ENCODE measurements at places on chromosomes 5 and 9.
A peak's percentile ranks its signal among the peaks of the same experiment; 100 is the strongest.

GRCh38 chr5:15065091-15065490 lies 193.5 kb upstream of the ANKH start:
- DNase-seq, result no peak

- no peak for DNase-seq
These were observed 226.9 kb downstream of the ARRDC3 start for GRCh38 chr5:91156242-91156641.

DNA sequence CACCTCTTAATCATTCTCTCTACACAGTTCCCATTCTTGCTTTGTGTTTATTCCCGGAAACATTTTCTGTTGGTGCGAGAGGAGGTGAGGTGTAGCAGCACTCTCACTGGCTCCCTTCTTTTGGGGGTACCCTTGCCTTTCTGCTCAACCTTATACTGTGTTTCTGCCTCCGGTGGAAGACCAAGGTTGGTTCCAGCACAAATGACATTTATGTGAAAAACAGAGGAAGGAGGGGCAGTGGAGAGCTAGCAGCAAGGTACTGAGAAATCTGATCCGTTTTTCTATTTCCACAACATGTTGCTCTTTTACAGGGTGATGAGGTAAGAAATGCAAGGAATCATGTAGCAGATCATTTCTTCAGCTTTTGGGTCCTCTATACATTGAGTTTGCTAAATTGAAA lies 648.0 kb upstream of the DMAC1 start:
- no peak for DNase-seq

DNA sequence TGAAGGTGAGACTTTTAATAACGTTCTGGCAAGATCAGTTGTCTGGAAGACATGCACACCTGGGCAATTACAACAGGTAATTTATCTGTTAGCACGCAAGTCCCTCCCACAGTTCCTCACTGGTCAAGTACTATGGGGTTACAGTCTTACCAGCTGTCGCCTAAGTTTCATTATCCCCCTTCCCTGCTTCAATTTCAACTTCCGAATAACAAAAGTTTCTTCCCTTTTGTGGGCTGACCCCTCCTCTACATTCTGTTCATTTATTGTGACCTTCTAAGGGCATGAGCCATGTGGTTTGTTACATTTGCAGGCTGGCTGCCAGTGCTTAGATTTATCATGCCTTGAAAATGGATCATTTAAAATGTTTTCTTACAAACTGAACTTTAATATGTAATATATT lies 16.5 kb downstream of the GAPT start:
- DNase-seq, result no peak

GRCh38 chr9:75010570-75010969 lies 17.5 kb downstream of the CARNMT1 start:
- DNase-seq, result no peak

DNA sequence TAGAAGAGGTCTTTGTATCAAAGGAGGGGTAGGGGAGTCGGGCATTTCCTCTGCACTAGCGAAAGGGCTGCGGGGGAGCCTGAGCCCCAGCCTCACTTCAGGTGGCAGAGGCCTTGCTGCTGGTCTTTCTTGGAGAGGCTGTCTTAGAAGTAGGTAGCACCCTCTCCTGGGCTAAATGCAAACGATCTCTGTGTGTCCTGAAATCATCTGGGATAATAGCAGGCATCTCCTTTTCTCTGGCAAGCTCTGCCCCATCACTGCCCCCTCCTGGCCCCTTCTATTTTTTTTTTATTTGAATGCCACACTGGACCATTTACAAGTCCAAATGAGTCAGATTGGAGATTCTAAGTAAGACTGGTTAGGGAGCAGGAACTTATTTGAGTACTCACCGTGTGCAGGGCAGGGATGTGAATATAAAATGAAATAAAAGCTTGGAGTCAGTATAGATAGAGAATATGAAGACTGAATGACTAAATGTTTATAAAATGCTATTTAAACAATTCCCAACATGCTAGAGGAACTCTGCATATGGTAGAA lies 137.1 kb downstream of the FGF1 start:
- peak; percentile 99 for DNase-seq

DNA sequence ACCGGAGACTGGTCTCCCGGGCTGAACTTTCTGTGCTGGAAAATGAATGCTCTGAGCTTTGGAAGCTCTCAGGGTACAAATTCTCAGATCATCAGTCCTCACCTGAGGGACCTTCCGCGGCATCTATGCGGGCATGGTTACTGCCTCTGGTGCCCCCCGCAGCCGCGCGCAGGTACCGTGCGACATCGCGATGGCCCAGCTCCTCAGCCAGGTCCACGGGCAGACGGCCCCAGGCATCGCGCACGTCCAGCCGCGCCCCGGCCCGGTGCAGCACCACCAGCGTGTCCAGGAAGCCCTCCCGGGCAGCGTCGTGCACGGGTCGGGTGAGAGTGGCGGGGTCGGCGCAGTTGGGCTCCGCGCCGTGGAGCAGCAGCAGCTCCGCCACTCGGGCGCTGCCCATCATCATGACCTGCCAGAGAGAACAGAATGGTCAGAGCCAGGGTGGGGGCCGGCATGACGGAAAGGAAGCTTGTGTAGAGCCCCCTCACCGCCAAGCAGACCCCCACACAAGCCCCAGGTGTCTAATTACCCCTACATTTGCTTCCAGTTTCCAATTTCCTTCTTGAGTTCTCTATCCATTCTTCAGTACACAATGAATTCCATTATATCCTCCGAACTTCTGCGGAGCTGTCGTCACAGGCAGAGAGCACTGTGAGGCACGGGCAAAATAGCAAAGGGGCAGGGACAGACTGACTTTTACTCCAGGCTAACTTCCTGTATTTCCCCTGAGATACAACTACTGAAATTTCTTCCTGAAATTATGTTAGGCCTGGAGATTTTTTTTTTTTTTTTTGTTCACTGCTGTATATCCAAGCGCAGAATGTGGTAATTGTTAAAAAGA lies 23.2 kb downstream of the CDKN2A start:
- DNase-seq, result no peak

DNA sequence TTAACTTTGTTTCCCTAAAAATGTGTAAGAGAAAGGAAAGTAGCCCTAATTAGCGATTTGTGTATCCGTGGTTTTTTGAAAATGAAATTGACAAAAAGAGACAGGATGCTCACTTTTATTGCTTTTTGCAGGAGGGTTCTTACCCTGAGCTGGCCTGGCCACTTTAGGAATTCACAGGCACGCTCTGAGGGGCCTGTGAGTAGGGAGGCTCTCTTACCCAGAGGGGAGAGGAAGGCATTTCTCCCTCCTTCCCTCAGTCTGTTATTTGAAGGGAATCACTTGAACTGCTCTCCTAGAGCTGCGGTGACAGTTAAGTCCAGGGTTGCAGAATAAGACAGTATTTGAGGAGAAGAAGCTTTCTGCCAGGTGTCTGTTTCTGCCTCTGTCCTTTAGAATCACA lies 16.7 kb downstream of the PIK3R1 start:
- no peak for DNase-seq

- DNase-seq, result no peak
These were observed 60.5 kb upstream of the C5orf46 start for GRCh38 chr5:147966829-147967228.

DNA sequence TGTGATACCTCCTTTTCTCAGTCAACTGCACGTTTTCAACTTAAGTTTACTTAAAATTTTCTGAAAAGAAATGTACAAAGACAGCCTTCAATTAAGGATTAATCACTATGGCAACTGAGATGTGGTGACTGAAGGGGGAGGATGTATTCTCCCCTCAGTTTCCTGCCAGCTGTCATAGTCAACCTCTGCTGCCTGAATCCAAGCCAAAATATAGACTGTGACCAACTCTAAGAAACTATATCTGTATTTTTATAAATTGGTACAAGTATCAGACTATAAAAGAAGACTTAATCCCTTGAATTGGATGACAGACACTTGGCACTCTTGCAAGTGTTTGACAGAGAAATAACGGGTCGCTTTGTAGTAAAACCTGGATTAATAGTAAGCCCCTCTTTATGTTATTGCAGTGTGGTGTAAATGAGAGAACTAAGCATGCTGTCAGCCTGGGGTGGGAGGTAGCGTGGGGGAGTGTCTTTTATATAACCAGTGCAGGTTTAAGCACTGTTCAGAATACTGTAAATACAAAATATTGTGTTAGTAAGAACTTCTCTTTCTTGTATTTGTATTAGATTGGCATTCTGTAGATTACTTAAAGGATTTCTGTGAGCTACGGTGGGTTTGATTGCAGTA lies 106.4 kb downstream of the ERCC6L2 start:
- no peak for DNase-seq

DNA sequence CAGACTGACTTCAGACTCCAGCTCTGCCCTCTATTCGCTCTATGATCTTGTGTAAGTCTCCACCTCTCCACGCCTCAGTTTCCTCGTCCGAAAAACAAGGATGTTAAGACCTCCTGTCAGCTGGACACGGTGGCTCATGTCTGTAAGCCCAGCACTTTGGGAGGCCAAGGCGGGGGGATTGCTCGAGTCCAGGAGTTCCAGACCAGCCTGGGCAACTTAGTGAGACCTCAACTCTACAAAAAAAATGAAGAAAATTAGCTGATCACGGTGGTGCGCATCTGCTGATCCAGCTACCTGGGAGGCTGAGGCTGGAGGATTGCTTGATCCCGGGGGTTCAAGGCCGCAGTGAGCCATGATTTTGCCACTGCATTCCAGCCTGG lies 36.6 kb upstream of the GABRP start:
- no peak for DNase-seq

- DNase-seq, result no peak
These were observed 6.2 kb downstream of the KCNV2 start for GRCh38 chr9:2723376-2724065.

DNA sequence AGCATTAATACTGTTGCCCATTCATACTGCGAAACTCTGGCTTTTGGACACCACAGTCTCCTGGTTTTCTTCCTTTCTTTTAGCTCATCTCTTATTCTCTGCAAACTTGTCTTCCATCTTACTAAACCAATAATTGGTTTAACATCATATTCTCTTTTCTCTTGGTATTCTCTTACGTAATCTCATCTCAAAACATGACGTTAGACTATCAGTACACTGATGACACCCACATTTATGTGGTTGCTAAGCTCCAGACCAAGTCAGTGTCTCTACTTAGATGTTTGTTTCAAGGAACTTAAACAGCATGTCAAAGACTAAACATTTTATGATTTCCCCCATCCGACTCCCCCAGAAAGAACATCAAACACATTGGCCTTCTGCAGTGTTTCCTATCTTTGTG lies 2.1 kb downstream of the PRRC1 start:
- peak; percentile 33 for DNase-seq

DNA sequence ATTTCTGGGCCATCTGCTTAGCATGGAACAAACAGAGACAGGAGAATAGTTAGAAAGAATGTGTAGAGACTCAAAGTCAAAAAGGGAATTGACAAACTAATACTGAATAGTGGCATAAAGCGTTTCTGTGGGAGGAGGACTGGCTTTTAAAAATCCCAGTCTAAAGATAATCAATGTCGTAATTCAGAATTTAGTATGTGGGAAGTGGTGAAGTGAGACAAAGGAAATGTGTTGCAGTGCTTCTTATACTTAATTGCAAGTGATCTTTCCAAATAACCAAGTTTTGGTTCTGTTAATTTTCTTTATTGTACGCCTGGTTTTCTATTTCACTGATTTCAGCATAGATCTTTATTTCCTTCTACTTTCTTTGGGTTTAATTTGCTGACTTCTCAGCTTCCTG lies 133.2 kb downstream of the ENTREP1 start:
- DNase-seq, result no peak

- DNase-seq, result no peak
These were observed 286.3 kb downstream of the FBXL7 start for GRCh38 chr5:15786326-15786725.

- DNase-seq, result no peak
These were observed 61.9 kb downstream of the EXOSC2 start for GRCh38 chr9:130755377-130756007.

DNA sequence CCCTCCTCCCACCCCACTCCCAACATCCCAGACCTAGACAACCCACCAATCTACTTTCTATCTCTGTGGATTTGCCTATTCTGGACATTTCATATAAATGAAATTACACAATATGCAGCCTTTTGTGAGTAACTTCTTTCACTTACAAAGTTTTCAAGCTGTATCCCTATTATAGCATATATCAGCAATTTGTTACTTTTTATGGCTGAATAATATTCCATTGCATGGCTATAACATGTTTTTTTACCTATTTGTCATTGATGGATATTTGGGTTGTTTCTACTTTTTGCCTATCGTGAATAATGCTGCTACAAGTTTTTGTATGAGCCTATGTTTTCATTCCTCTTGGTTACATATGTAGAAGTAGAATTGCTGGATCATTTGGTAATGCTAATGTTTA lies 1.9 kb upstream of the KIF3A start:
- no peak for DNase-seq

DNA sequence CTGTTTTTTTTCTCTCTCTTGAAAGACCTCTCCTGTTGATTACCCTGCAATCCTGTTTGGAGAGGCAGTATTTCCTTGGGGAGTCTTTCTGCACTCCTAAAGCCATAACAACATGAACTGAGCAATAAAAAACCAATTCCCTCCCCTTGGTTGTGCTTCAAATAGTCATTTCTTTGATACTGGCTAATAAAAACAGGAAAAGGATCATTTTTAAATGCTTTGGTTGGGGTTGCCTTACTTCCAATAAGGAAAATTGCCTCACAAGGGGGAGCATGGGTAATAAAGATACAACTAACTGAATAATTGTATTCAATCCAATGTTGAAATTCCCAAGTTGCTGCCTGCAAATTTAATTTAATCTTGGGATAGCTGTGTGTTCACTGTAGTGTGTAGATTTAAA lies 13.9 kb downstream of the FBXL7 start:
- DNase-seq, result no peak

DNA sequence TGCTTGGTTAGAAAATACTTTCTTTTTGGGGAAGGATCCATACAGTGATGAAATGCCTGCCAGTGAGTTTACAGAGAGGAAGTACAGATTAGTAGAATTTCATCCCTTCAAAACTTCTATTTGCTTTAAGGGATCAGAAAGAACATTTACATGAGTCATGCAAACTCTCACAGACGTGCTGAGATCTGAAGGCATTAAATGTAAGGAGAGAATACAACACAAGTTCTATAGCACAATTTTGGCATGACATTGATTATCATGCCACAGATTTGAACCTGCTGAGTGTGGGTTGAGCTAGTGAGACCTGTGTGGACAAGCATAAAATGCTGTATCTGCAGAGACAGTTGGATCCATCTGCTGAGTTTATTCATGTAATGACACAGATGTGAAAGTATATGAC lies 613.6 kb upstream of the SEMA6A start:
- no peak for DNase-seq

DNA sequence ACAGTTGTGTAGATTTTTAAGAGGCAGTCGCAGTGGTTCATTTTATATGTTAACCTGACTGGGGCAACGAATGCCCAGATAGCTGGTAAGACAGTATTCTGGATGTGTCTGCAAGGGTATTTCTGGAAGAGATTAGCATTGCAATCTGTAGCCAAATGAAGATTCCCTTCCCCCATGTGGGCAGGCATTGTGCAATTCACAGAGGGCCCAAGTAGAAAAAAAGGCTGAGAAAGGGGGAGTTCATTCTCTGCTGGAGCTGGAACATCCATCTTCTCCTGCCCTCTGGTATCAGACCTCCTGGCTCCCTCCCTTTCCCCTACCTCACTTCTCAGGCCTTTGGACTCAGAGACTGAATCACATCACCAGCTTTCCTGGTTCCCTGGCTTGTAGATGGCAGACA lies 70.6 kb downstream of the TENT4A start:
- peak; percentile 37 for DNase-seq

All from cardiac fibroblast (primary cell).